NCI-H187 treated with DMSO at 0.1 percent for 48 hours (cell line): ENCODE measurements at places on chromosomes 7 and 10.

DNA sequence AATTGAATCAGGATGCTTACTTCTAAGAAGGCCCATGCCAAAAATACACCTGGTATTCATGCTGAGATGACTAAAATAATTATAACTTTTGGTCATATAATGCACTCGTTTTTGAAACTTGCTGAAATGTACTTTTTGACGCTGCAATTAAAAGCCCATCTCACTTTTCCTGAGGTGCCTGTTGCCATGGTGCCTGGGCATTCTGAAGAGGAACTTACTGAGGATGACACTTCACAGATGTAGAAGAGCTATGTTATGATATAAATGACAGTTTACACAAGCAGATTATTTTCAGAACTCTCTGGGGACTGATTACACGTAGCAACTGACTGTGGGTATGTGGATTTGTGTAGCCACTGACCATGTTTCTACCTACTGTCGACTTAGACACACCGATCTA lies 182.4 kb downstream of the TPK1 start:
- no peak for DNase-seq

DNA sequence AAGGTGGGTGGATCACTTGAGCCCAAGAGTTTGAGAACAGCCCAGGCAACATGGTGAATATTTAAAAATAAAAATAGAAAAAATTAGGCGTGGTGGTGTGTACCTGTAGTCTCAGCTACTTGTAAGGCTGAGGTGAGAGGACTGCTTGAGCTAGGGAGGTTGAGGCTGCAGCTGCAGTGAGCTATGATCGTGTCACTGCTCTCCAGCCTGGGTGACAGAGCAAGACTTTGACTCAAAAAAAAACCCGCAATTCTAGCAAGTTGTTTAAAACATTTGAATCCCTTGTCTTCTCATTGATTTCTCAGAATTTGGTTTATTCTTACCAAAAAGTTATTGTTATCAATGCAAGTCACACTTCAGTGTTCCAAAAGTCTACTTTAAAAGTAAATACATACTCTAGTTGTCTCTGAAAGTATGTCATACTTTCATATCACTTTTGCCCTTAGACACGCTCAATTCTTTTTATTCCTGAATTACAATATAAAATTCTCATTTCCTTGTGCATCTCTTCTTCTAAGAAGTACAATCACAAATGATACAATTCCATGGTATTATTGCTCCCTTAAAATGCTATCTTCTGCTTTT lies 6.3 kb downstream of the EPC1 start:
- no peak for DNase-seq

- no peak for DNase-seq
Observed at GRCh38 chr10:122051609-122052385, 62.8 kb downstream of the TACC2 start.

DNA sequence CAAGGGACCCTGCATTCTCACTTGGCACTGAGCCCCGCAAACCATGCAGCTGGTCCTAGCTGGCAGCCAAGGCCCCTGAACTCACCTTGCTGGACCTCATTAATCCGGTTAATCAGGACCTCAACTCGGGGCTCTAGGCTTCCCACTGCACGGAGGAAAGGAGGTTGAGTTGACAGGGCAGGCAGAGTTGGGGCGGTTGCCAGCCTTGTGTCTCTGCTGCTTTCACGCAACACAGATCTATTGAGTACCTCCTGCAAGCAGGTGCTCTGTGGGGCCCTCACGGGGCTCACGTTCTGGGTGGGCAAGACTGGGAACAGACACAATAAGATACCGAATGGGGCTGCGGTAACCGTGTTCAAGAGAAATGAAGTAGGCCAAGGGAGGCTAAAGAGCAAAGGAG lies 6.2 kb downstream of the SYCE1 start:
- DNase-seq, result no peak

DNA sequence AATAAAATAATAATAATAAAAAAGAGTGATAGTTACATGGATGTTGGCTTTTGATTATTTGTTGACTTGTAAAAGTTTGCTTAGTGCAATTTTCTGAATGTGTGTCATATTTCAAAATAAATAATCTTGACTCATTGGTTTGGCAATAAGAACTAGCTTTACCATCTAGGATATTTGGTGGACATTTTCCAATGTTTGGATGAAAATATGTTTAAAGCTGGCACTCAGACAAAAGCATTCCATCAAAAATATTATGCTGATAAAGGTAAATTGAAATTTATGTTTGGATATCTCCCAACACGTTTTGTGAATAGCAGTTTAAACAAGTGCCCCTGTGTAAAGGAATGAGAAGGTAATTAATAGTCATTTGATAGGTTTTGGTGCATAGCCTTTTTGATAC lies 62.5 kb upstream of the KCNMA1 start:
- DNase-seq, result no peak

GRCh38 chr7:155002411-155003091 lies 373 bp downstream of the PAXIP1 start:
- no peak for DNase-seq

GRCh38 chr10:48289501-48290238 lies 15.2 kb upstream of the FRMPD2 start:
- no peak for DNase-seq

- no peak for DNase-seq
Observed at GRCh38 chr10:63348245-63348850, 117.4 kb downstream of the JMJD1C start.

GRCh38 chr7:117372073-117372472 lies 49.2 kb upstream of the WNT2 start:
- no peak for DNase-seq

- DNase-seq, result no peak
Observed at GRCh38 chr10:80462299-80462980, 8.3 kb downstream of the TSPAN14 start.

GRCh38 chr7:135169141-135169963 lies 1.2 kb downstream of the CYREN start:
- no peak for DNase-seq

DNA sequence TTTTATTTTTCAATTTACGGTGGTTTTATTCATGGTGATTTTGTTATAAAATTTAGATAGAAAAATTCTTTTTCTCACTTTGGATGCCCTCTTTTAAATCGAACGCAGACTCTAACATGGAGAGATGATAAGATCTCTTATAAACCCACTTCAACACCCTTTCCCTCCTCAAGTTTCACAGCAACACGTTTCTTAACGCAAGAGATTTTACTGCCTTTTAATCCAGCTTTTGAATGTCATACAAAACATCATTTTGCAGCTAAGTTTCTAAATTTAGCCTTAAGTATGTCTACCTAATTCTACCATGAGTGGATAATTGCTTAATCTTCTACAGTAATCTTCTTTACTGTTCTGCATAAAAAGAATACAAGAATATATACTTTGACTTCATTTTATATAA lies 70.0 kb downstream of the SEMA3C start:
- no peak for DNase-seq

DNA sequence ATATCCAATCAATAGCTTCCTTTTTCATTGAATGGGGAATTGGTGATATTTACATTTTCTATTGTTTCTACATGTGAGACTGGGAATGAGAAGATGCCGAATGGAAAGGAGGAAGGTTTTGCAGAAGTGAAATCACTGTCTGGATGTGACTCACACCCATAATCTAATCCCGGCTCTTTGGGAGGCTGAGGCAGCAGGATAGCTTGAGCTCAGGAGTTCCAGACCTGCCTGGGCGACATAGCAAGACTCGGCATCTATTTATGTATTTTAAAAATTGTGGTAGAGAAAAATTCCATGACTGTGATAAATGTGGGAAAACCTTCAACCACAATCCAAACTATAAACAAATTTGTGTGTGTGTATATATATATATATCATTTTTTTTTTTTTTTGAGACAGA lies 10.9 kb upstream of the FIS1 start:
- no peak for DNase-seq

- no peak for DNase-seq
Observed at GRCh38 chr10:15267496-15267895, 99.0 kb upstream of the NMT2 start.

DNA sequence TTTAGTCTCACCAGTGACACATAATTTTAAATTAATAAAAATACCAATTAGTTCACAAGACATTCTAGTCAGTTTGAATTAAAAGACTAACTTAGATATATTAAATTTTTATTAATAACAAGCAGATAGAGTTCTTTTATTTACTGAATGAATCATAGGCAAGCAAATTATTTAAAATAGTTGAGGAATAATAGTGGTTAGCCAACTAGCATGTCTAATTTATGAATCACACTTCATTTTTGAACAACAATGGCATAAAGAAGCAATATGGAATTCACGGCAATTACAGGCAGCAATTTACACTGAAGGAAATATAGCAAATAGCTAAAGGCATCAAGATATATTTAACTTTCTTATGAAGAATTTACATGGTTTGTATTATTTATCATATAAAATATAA lies 187.0 kb upstream of the SLC26A5 start:
- DNase-seq, result no peak

GRCh38 chr10:13862546-13863233 lies 275.9 kb downstream of the PRPF18 start:
- no peak for DNase-seq

- DNase-seq, result no peak
Observed at GRCh38 chr7:122056977-122057376, 87.1 kb downstream of the AASS start.

DNA sequence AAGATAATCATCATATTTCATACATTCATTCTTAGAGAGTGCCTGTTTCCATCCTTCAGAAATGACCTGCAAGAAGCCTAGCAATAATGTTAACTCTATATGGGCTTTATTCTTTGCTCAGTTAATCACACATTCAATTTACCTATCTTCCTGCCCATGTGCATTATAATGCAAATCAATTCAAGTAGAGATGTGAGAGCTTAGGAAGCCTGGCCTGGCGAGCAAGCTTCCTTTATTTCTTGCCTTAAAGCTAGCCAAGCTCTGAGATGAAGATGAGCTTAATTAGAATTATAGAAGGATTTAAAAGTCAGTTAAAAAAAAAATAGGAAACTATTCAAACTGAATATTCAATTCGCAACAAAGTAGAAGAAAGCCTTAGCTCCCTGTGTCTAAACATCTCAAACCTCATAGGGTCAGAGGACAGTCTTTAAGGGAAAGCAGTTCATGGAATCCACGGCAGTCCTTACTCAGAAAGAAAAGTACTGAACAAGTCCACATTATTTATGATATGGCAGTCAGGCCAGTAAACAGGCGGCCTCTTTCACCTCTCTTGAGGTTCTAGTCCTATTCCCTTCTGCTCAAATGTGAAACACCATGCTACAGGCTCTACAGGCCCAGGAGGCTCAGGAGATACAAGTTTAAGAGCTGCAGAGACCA lies 214.1 kb downstream of the TFEC start:
- no peak for DNase-seq

DNA sequence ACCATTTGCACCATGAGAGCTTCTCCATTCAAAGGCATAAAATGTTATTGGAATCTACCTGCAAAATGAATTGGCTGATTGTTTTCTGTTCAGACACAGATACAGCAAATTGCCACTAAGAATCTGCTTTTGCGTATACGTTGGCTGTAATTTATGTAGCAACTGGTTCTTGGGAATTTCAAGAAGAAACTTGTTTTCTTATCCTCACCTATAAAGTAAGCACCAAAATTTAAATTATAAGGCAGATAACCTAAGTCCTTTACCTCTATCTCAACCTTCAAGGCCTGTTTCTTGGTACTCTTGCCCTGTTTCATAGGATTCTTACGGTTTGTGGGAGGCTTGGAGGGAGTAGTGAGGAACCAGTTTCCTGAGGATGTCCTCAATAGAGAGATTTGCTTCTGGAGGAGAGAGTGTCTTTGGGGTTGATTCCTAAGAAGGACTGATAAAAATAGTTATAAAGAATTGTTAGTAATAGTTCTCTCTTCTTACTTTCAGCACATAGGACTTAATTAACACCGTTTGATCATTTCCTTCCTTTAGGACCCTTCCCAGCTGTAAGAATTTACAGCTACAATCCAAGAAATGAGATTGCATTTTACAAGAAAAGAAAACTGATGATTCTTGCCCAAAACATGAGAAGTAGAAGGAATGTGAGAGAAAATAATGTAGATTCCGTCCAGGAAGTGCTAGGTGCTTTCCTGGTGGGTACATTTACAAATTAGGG lies 2.0 kb downstream of the STAMBPL1 start:
- no peak for DNase-seq

DNA sequence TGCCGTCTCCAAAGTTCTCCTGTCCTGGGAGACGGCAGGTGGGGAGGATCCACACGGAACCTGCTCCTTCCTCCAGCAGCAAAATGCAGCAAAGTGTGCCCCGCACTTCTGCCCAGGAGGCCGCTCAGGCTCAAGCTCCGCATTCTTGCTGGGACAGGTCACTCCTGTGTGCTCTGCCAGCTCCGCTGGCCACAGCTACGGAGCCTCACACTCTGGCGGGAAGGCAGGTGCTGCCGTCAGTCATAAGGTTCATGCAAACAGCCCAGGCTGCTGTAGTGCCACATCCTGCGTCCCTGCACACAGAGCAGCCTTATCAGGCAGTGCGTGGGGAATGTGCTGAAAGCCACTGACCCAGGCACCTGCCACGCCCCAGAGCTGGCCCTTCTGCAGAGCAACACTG lies 22.4 kb downstream of the ADGRA1 start:
- no peak for DNase-seq

GRCh38 chr7:111400088-111400487 lies 162.2 kb downstream of the IMMP2L start:
- DNase-seq, result no peak

GRCh38 chr10:116130006-116130405 lies 143.0 kb downstream of the GFRA1 start:
- no peak for DNase-seq
